ENCODE measurements at places on chromosomes 1 and 21.

DNA sequence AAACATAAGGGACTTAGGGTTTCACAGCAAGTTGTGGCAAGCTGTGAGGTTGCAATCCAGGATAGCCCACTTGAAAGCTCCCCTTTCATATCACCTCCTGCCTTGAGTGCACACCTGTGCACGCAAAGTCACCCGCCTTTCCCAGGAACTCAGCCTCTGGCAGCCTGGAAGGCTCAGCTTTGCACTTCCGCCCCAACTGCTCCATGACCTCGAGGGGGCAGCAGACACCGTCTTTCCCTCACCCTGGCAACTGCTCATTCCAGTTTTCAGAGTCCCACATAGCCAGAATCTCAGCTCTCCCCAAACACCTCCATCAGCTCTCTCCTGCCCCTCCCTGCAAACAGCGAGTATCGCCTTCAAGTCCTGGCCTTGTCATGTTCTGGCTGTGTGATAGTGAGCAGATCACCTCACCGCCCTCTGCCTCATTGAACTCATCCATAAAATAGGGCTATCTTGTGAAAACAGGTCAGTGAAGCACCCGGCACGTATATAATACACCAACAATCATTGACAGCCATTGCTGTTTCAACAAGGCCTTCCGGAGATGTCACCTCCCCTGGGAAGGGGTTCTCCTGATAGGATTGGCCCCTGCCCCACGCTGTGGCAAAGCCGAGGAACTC, 32.2 kb upstream of the EPB41 start:
- DNase-seq = peak; percentile 72

GRCh38 chr1:102941366-102941947, 166.9 kb downstream of the COL11A1 start:
- DNase-seq = no peak

DNA sequence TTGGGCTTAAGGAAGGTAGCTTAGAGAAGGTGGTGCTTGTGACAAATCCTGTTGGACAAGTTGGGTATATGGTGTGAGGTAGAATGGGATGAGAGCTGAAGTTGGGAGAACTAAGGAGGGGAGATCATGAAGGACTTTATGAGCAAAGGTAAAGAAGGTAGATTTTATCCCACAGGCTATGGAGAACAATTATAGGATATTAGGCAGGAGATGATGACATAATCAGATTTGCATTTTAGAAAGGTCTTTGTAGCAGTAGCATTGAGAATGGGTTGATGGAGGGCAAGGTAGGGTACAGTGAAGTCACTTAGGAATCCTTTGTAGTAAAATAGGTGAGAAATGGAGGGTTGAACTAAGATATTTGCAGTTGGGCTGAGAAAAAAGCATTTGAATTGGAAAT, 14.9 kb upstream of the TCHH start:
- DNase-seq = no peak

- DNase-seq = no peak
Observed at GRCh38 chr1:2432441-2432844, 20.1 kb upstream of the PEX10 start.

DNA sequence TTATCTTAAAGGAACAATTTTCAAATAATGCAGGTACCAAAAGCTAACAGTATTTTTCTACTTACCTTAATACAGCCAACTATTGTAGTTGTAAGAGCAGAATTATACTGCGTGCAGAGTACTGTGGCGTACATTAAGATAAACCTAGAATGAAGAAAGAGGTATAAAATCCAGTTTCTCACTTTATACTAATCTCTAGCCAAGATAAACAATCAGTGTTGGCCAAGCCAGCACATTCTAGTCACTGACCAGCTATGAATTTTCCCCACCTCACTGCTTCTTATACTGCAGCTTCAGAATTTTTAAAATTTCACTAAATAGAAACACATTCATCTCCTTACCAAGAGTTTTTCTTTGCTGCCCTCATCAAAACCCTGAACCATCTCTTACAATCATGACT, 33.6 kb downstream of the SLC35D1 start:
- DNase-seq = no peak

DNA sequence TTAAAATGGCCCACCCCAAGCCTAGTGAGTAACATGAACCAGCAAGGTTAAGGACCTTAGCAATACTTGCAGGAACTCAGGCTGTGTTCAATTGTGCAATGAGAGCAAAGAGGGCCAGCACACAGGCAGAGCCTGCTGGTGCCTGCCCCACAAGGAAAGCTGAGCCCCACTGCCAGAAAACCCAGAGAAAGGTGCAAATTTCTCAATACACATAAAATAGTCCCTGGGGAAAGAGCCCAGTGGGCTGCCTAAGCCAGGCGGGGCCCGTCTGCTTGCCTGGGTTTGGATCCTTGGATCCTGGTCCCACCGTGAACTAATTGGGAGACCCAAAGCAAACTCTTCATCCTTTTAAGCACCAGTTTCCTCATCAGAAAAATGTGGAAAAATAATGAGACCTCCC, 128.5 kb upstream of the CACNA1E start:
- DNase-seq = no peak

DNA sequence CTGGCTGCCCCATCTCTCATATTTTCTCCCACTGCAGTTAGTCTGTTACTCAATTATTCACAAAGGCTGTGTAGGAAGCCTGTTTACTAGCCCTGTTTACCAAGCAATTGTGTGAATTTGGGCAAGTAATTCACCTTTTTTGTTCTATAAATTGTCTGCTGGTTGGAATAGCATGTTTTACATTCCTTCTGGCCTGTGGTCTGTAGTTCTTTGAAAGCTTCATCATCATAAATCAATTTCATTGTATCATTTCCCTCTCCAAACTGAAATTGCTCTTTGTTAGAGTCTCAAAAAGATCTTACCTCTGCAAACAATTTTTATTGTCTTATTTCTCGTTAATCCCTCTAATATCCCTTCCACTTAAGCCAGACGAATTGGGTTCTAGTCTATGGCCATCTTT, 1059.5 kb upstream of the ADGRL4 start:
- DNase-seq = no peak

GRCh38 chr1:229302740-229303139, 31.8 kb downstream of the RAB4A start:
- DNase-seq = no peak

- peak; percentile 27 for DNase-seq
Observed at GRCh38 chr1:199279067-199279466, 640.2 kb downstream of the PTPRC start.

GRCh38 chr1:38546636-38547035, 312.9 kb downstream of the RRAGC start:
- no peak for DNase-seq

DNA sequence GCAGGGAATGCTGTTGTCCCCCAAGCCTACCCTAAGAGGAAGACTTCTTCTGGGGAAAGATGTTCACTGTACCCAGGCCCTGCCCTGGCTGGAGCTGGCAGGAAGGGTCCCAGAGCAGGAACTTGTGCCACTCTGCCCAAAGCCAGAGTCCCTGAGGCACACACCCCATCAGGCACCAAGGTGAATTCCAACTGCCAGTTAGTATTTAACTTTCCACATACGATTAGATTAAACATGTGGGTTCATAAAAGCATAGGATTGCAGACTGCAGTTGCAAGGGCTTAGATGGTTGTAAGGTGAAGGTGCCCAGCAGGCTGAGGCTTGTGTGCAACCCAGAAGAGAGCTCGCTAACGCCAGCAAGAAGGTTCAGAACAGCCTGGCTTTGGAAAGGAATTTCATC, at the start of gene KCNE2:
KCNE2 (plus strand) TSS at position 274 of the 400 bp plus-strand sequence. CDS start 6,473 bp downstream, outside the sequence.
- no peak for DNase-seq

DNA sequence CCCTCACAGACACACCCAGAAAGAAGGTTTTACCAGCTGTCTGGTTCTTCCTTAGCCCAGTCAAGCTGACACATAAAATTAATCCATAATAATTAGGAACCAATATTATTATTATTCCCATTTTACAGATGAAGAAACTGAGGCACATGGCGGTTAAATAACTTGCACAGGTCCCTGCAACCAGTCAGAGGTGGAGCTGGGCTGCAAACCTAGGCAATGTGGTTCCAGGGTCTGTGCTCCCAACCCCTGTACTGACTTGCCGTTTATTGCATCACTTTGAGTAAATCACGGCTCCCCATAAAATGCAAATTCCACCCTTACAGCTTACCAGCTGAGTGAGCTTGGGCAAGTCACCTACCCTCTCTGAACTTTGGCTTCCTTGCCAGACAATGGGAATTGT, 179.2 kb upstream of the POU3F1 start:
- DNase-seq = no peak

GRCh38 chr1:181061891-181062835, 26.3 kb upstream of the IER5 start:
- DNase-seq = peak; percentile 91

DNA sequence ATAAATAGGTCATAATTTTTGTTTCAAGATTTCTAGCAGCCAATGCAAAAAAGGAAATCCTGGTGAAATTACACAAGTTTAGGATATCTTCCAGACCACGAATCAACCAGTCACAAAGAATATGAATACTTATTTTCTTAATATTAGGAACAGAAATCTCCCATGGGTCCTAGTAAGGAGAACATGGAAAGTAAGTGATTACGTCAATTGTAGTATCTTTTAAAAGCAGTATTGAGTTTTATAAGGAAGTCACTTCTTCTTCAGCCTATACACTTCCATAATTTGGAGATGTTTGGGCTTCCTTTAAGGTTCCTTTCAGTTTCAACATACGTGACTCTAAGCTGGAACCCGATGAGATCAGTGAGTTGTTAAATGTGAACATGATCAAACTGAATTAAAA, 534.5 kb downstream of the USP25 start:
- peak; percentile 14 for DNase-seq

- DNase-seq = no peak
Observed at GRCh38 chr1:25616987-25617624, 515 bp downstream of the MAN1C1 start.

- DNase-seq = no peak
Observed at GRCh38 chr21:46285206-46285661, at the start of gene MCM3AP. MCM3AP (minus strand) TSS chr21:46285611; CDS start chr21:46285286, 325 bp downstream.

GRCh38 chr1:1777583-1777899, 729 bp downstream of the NADK start:
- DNase-seq = no peak

DNA sequence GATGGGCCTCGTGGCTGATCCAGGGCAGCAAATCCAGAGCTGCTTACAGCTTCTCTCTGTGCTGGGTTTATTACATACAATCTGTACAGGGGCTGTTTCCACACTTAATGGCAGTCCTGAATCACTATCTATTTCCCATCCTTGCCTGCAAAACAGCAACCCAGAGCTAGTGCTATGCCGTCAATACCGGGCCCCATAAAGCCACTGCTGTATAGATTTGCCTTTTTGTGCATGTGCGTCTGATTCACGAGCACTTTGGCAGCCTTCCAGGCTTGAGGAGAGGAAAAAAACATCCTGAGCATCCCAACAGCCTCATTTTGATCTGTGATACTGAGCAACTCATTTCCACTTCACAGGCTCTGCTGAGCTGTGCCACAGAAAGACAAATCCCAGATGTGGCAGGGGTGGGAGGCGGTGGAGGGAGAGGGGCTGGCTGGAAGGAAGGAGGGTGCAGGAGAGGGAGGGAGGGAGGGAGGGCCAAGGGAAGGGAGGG, 65.2 kb upstream of the TARBP1 start:
- peak; percentile 38 for DNase-seq

- DNase-seq = no peak
Observed at GRCh38 chr1:154896771-154897286, 26.7 kb upstream of the KCNN3 start.

- no peak for DNase-seq
Observed at GRCh38 chr1:63914706-63915105, 140.9 kb downstream of the ROR1 start.

DNA sequence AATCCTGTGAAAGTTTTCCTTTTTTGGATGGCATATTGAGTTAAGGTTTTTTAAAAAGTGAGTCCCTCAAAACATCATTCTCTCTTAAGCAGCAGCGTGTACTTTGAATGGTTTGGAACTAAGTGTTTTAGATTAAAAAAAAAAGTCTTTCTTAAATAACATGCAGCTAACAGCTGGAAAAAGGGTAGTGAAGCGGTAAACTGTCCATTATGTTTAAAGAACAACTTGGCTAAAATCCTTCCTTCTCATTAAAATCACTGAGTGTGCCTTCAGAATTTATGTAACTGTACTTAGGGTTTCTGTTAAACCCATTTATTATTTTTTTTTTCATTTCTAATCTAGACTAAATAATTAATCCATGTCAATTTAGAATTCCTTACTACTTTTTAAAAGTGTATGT, 254.2 kb upstream of the ADAMTS5 start:
- no peak for DNase-seq

- DNase-seq = no peak
Observed at GRCh38 chr21:31011412-31011811, 26.9 kb downstream of the KRTAP19-8 start.

- no peak for DNase-seq
Observed at GRCh38 chr1:111989531-111990025, at the start of gene KCND3. KCND3 (minus strand) TSS chr1:111989668.

- DNase-seq = no peak
Observed at GRCh38 chr1:175307160-175307559, 114.6 kb upstream of the KIAA0040 start.

- no peak for DNase-seq
Observed at GRCh38 chr1:208910161-208910560, 666.0 kb upstream of the PLXNA2 start.

DNA sequence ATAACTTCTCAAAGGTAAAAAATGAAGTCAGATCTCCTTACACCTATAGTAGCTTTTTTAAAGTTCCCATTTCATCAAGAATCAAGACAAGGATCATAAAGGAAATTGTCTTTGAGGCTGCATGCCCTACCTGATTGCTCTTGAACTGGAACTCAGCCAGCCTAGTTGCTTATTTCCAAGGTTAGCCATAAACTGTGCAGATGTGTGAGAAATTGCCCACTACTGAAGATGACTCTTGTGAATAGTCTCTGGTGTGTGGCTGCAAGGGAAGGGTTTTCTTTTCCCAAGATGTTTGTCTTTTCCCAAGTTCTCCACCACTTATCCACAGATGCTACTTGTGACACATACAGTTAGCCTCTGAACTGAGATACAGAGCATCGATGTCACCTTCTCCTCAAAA, 81.7 kb upstream of the DUSP10 start:
- DNase-seq = no peak

DNA sequence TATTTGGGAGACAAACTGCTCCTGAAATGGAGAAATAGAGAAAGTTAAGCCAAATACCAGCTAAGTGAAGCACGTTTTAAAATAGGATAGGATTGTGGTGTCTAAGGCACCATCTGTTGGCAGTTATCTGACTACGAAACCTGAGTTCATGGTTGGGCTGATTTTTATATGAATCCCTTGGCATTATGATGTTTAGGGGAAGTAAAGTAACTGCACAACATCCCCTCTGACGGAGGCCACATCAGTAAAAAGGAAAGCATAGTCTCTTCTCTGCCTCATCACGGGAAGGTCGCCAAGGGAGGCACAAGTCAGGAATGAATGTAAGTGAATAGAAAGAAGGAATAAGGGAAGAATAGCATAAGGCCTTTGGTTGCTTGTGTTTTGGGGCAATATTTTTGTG, 128.0 kb downstream of the PRRX1 start:
- no peak for DNase-seq

- no peak for DNase-seq
Observed at GRCh38 chr1:4175566-4176405, 275.7 kb upstream of the C1orf174 start.

- DNase-seq = no peak
Observed at GRCh38 chr1:53606651-53607051, 132.3 kb downstream of the GLIS1 start.

- no peak for DNase-seq
Observed at GRCh38 chr1:18549906-18550305, 69.2 kb downstream of the KLHDC7A start.

Measured in CD14-positive monocyte (primary cell).